ENCODE measurements at places on chromosomes 5 and 9.

DNA sequence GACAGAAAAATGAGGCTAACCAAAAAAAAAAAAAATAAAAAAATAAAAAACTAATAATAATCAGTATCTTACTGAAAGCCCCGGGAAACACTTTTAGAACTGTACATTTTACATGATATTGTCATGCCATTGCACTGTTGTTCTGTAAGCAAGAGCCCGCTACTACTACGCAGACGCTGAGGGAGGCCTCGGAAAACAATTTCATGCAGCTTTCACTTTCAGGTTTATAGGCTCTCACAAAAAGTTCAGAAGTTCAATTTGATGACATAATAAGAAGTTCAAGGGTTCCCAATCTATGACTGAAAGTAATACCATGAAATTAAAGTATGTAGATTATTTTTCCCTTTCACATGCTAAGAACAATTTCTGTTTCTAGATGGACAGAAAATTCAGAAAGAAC, 318.3 kb upstream of the ITGA1 start:
- DNase-seq, result no peak

- no peak for DNase-seq
Observed at GRCh38 chr5:171534043-171534895, 114.8 kb downstream of the FGF18 start.

DNA sequence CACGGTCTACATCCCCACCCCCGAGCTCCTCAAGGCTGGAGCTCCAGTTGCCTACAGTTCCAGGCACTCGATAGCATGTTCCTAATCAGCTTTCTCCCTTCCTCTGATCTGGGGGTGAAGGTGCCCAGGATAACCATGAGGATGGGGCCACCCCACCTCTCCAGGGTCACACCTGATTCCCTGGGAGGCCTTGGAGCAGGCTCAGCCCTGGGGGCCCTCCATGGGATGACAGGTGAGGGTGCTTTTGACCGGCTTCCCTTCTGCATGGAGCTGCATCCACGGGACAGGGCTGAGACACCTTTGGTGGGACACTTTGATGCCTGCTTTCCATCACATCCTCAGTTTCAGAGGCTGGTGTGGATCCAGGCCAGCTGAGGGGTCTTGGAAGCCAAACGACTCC, 28.6 kb downstream of the GADD45G start:
- no peak for DNase-seq

DNA sequence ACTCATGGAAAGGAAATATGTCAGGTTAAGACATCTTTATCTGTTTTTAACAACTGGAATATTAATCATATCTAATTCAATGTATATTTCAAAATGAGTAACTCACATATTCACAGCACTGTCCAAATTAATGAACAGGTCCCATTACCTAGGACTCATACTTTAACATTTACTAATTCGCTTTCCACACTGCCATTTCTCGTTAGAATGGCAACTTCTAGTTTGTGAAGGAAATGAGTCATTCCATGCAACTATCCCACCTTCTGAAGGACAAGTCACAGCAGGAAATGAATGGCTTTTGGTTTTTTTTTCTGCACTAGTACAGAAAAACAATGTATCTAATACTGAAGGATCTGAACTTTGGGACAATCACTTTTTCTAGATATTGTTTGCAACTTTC, 24.6 kb upstream of the IFNK start:
- DNase-seq, result no peak

- no peak for DNase-seq
Observed at GRCh38 chr5:117461403-117461802, 886.8 kb upstream of the SEMA6A start.

DNA sequence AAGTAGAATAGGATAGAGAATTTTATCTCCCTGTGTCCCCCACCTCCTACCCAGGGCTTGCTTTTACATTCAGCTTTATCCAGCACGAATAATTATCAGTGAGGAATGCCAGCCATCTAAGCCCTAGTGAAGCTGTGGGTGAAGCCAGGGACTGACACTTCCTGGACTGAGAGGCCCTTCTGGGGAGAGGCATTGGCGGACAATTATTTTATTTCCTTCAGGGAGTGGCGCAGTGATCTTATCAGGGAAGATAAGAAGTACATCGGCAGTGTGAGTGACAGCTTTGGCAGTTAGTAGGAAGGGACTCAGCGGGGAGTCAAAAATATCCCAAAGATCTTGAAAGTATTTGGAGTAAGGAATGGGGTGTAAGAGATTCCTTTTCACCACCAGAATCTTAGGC, 34.9 kb upstream of the RPS23 start:
- DNase-seq, result no peak

DNA sequence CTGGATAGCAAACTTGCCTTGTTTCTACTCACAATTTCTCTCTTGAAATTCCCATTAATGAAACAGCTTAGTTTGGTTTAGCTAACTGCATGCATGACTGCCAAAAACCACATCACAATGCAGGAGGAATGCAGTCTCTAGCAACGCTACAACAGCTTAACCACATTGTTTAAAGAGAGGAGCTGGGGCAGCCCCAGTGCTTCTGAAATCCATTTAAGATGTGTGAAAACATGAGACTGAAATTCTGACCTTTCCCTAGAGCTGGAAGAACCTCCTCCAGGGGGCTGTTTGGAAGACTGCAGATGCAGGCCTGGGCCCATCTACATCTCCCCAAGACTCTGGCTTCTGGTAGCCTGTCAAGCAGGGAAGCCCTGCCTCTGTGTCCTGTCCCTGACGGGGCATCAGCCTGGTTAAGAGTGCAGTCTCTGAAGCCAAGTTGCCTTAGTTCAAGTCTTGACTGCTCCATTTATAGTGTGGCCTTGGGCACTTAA, 157.1 kb downstream of the ZNF462 start:
- no peak for DNase-seq

DNA sequence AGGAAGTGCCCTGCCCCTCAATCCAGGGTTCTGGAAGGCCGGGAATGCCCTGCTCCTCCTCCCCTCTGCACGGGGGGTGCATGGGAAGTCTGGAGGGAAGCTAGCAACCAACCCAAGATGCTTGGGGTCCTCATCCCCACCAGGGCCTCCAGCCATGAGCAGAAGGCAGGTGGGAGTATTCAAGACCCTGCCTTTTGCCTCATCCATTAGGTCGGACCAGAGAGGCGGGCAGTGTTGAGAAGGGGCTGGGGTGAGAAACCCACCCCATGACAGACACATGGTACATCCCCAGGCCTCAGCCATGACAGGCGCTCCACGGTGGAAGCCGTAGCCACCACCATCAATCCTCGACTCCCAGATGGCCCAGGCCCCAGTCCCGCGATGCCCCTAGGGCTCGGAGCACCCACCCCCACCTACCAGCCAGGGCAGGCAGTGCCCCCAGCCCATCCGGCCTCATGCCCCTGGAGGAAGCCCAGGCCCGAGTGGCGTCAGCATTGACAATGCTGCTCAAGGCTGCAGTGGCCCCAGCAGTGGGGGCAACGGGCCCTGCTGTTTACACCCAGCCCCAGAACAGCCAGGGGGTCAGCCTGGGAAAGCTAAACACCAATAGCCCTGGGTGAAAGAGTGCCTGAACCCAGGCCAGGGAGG, 8.6 kb downstream of the NR5A1 start:
- DNase-seq, result no peak

DNA sequence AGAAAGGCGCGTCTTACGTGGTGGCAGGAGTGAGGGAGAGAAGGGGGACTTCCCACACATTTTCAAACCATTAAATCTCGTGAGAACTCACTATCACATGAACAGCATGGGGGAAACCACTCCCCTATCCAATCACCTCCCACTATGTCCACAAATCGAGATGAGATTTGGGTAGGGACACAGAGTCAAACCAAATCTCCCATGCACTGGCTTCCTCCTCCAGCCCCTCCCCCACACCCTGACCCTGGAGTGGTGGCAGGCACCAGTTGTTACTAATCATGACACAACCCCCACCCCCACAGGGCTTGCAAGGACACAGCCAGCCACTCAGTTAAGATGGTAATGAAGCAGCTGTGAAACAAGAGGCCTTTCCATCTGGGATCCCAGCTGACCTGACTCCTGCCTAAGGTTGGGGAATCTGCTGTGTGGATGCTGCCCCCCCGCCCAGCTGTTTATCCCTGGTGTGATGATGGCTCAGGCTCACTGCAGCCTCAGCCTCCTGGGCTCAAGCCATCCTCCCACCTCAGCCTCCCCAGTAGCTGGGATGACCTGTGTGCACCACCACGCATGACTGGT, 57.1 kb upstream of the FUBP3 start:
- DNase-seq, result no peak

- DNase-seq, result no peak
Observed at GRCh38 chr9:29969856-29970647, 2396.8 kb upstream of the C9orf72 start.

- DNase-seq, result no peak
Observed at GRCh38 chr9:20199111-20199510, 410.3 kb upstream of the SLC24A2 start.

- no peak for DNase-seq
Observed at GRCh38 chr9:99231711-99232110, 9.6 kb downstream of the SEC61B start.

- no peak for DNase-seq
Observed at GRCh38 chr9:16236882-16237281, 633.6 kb downstream of the BNC2 start.

DNA sequence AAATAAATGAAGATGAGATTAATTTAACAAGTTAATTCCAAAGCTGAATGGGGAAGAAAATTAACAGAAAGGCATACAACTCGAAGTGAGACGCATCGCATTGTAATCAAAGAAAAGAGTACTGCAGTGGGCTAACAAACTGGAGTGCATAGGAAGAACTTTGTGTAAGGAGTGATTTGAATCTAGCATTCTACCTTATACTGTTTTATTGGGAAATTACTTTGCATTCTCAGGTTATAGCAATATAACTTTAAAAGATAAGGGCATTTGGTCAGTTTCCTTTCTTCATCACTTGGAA, 124.5 kb upstream of the TLE4 start:
- DNase-seq, result no peak

DNA sequence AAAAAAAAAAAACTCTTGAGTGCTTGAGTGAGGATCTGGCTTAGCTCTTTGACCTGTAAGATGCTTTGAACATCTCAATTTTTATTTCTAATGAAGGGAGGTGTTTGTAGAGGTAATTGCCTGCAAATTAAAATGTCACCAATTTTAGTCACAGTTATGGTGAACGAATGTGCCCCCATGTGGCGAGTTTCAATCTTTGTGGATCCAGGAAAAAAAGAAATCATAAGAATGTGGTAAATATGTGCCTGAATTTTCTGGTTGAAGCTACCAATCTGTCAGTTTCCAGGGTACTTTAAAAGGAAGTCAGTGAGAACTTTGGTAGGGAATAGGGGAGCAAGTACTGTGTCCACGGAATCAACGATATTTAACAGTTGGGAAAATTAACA, 1772.4 kb upstream of the CDH9 start:
- DNase-seq, result no peak

DNA sequence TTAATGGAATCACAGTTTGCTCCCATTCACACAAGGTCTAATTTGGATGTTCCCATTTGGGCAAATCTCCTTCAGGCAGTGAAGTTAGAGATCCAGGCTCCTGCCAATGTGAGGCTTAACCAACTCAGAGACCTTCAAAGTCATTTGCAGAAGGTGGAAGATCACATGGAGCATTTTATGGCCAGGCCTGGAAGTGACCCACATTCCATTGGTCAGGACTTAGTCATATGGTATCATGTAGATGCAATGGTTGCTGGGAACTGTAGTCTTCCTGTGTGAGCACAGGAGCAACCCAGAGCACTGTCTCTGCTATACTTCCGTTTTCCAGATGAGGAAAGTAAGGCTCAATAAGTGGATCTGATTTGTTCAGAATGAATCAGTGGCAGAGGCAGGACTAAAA, 292.7 kb upstream of the SMARCA2 start:
- no peak for DNase-seq

DNA sequence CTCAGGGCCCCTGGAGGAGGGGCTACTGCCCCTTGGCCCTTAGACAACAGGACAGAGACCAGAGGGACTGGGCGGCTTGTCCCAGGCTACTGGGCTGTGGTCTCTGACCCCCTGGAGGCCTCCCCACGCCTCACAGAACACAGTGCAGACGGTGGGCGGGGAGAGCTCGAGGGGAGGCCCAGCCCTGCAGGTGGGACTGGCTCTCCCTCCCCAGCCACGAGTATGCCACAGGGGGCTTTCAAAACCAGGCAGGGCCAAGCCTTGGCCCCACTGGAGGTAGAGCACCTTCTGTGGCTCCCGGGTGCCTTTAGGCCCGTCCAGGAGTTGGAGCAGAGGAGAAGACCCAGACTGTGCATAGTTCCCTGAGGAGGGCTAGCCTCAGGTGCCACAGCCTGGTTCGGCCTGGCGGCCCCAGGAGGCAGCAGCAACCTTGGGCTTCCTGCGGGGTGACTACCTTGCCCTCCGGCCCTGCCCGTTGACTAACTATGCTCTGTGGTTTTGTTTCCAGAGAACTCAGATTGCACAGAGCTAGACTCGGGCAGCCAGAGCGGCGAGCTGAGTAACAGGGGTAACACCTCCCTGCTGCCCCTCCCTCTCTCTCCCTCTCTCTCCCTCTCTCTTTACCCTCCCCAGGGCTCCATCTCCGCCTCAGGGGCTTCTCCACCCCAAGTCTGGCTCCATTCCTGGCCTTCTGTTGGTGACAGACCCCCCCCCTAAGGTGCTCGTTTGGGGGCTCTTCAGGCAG, 15.5 kb downstream of the CARD19 start:
- no peak for DNase-seq

GRCh38 chr5:54570916-54571315, 53.4 kb downstream of the SNX18 start:
- no peak for DNase-seq

- peak; percentile 43 for DNase-seq
Observed at GRCh38 chr9:116661037-116661954, 25.8 kb upstream of the TRIM32 start.

Data from NCI-H2029 treated with DMSO at 0.1 percent for 48 hours (cell line).